ENCODE measurements at places on chromosomes 4 and X.

DNA sequence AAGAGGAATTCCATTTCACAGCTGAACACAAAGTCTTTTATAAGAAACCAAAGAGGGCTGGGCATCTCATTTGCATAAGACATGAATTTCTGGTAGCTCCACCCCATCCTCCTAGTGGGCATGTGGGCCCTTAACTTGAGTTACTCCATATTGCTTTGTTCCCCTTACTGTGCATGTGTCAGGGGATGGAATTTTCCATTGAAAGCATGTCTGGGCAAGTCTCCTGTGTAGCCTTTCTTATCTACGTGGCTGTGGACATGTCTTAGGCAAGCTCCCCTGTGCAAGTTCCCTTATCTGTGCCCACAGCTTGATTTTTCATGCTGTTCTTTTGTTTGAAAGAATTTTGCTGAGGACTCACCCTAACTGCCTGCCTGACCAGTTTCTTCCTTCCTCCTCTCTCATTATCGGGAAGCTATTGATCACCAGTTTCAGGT is 123.5 kb upstream of the JADE1 start:
- no peak for DNase-seq

- DNase-seq: no peak
These were observed 26.3 kb downstream of the AFF1 start for GRCh38 chr4:86961116-86961515.

DNA sequence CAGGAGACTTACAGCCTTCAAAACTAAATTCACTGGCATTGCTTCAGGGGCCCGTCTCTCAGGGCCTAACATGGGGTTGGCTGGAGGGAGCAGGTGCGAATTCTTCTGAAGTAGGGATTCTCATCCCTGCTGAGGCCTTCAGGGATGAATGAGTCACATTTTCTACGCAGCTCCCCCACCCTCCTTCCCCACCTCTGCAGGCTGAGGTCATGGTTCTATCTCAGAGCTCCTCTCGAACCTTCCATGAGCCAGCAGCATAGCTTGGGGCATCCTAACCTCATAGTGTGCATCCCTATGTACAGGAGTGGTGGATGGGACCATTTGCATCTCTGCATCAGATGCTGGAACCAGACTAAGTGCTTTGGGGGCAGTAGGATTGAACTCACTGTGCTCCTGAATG is 309.2 kb downstream of the EVC2 start:
- no peak for DNase-seq

GRCh38 chr4:86032476-86033022 is 327.3 kb downstream of the MAPK10 start:
- peak; percentile 77 for DNase-seq

DNA sequence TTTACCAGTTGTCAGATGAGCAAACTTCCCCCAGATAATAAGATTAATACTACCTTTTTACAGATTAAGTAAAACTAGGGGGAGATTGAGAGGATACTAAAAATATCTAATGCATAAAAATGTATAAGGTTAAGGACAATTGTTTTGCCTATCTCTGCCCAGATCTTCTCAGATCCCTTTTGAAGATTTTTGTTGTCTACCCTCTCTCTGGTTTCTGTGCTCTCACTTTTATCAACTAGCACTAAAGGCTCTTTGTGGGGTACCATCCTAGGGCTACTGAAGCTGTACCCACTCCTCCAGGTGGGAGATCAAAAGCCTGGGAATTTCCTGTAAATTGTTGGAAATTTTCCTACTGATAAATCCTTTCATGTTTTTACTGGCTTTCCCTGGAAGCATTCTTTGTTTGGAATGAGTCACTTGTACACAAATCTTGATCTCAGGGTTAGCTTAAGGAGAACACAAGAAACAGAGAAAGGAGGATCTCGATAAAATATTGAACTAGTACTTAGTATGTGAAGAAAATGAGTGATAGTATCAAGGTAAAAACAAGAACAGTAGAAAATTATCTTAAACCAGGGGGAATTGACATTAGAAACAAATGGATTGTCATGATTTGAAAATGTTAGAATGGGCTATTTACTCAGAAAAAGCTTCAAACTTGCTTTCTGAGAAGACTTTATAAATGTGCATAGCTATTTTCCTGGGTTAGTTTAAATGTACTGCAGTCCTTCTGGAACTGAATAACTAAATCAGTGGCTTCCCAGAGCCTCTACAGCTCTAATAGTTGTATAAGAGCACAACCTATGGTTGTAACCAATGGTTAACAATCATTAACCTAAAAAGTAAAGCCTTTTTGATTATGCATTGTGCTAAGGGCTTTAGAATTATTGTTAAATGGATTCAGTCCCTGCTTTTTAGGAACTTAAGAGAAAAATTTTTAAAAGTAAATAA is 679.9 kb upstream of the MAGEB2 start:
- DNase-seq: no peak

GRCh38 chrX:638482-639131 is 8.0 kb downstream of the SHOX start:
- no peak for DNase-seq

GRCh38 chr4:67234296-67234695 is 311.0 kb downstream of the CENPC start:
- no peak for DNase-seq

- DNase-seq: no peak
These were observed 36.2 kb upstream of the PROM1 start for GRCh38 chr4:16119981-16120380.

DNA sequence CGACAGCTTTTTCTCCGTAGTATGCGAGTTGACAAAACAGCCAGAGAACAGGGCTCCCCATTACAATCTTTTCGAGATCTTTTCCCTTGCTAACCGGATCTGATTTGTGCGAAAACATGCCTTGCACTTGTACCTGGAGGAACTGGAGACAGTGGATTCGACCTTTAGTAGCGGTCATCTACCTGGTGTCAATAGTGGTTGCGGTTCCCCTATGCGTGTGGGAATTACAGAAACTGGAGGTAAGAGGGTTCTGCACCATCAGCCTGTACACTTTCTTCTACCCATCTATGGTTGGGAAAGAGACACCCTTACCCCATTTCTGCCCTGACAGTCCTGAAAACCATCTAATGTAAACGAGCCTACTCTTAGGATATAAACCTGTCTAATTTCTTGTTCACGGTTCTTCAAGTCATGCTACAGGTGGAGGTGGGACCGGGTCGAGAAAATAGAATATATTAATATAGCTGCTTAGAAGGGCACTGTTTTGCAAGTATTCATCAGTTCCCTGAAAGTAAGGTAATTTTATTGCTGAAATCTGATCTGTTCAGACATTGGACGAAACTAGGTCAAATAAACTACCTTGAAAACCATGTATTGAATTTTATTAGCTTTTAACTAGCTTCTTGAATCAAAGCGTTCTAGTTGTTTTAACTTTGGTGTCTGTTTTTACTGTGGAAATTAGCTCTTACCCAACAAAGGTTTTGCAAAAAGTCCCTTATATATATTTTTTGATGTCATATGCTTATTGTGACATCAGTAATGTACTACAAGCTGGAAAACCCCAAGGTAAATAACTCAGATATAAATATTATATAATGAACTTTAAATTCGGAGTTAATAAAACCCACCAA is 869 bp downstream of the TMEM184C start:
- no peak for DNase-seq

DNA sequence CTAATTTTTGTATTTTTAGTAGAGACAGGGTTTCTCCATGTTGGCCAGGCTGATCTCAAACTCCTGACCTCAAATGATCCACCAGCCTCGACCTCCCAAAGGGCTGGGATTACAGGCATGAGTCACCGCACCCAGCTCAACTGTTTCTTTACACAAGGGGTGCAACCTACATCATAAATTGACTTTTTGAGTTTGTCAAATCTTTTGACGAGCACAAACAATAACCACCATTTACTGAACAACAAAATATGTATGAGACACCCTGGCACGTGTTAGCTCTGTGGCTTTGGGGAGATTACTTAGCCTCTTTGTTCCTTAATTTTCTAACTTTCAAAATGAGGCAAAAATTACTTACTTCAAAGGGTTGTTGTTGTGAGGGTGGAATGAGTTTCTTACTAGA is 23.5 kb upstream of the SLC34A2 start:
- no peak for DNase-seq

- no peak for DNase-seq
These were observed 68.7 kb upstream of the NDST3 start for GRCh38 chr4:117965622-117966021.

DNA sequence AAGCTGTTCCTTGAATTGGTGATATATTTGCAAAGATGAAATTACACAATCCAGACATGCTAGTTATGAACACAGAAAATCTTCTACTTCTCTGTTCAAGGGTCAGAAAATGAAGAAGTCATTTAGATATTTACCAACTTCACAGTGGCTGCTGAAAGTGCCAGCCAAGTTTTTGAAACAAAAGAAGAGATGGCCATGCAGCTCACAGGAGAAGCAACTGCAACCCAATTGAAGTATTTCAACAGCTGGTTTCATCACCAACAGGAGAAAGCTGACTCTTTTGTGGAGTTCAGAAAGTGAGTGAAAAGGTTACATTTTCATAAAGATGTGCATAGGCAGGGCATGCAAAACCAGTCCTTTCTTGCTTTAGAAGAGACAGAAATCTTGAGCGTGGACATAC is 70.1 kb upstream of the LSM6 start:
- DNase-seq: no peak

Measured in osteoblast (primary cell).